ENCODE measurements at places on chromosomes 2 and 18.

- DNase-seq = no peak
Observed at GRCh38 chr2:56130463-56131070, 53.2 kb upstream of the CCDC85A start.

GRCh38 chr18:48824231-48824970 lies 126.4 kb downstream of the SMAD7 start:
- no peak for DNase-seq

DNA sequence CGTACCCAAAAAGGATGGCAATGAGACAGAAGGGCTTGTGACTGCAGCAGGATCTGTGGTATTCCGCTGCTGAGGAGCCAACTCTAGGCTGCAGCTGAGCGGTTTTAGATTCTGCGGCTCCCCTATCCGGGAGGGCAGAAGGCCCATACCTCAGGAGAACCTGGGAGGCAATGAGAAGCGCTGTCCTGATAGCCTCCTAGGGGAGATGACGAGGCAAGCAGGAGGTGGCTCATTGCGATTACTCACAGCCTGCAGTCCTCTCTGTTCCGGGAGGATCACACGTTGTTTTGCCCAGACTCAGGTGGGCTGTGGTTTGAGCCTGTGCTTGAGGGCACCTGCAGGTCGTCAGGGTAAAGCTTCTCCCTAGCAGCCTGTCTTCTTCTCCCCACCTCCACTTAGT lies 65.1 kb downstream of the COA5 start:
- no peak for DNase-seq

- DNase-seq = no peak
Observed at GRCh38 chr18:11392980-11393885, 216.2 kb upstream of the SLC35G4 start.

DNA sequence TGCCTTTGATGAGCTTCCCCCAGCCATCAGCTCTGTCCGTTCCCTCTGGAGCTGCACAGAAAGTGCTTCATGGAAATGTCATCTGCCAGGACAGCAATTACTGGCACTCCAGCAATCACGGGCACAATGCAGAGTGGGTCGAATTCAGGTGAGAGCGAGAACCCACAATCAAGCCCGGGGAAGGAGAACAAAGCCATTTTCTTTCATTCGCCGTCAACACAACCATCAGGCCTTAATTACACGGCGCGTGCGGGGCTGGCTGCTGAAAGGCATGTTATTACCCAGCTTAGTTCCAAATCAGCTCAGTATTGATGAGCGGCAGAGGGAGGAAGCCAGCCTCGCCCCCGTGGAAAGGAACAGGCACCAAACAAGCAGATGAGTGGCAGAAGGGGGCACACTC lies 143.9 kb downstream of the MYT1L start:
- DNase-seq = no peak

GRCh38 chr2:180656455-180656847 lies 324.0 kb upstream of the UBE2E3 start:
- DNase-seq = no peak

- DNase-seq = no peak
Observed at GRCh38 chr2:60888853-60889252, 7.5 kb downstream of the REL start.

DNA sequence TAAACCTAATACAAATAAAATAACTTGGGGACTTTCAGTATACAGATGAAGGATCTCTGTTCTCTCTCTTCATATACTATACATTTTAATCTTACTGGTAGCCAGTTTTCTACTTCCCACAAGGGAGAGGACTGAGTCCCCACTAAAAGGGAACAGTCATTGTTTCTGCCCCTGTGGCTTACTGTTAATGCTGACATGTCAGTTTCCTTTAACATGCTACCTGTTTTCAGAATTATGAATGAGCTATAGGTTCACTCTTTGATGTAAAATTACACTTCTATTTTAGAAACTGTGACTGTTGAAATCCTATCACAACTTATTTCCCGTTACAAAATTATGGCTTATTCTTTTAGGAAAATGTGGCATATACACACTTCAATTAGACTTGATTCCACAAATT lies 207.7 kb downstream of the CDH2 start:
- DNase-seq = no peak

GRCh38 chr2:173747035-173747434 lies 218.1 kb downstream of the SP3 start:
- DNase-seq = no peak

GRCh38 chr2:238083919-238084318 lies 16.2 kb upstream of the ESPNL start:
- no peak for DNase-seq

- DNase-seq = no peak
Observed at GRCh38 chr2:80016171-80016570, 288.4 kb downstream of the LRRTM1 start.

- DNase-seq = no peak
Observed at GRCh38 chr2:136351684-136352083, 233.7 kb upstream of the CXCR4 start.

GRCh38 chr2:38394903-38395341 lies 17.8 kb upstream of the ATL2 start:
- DNase-seq = no peak

- no peak for DNase-seq
Observed at GRCh38 chr2:17191223-17191622, 327.0 kb downstream of the RAD51AP2 start.

- DNase-seq = no peak
Observed at GRCh38 chr2:36069074-36069473, 286.5 kb upstream of the CRIM1 start.

GRCh38 chr18:36901277-36901701 lies 72.4 kb downstream of the KIAA1328 start:
- DNase-seq = no peak

DNA sequence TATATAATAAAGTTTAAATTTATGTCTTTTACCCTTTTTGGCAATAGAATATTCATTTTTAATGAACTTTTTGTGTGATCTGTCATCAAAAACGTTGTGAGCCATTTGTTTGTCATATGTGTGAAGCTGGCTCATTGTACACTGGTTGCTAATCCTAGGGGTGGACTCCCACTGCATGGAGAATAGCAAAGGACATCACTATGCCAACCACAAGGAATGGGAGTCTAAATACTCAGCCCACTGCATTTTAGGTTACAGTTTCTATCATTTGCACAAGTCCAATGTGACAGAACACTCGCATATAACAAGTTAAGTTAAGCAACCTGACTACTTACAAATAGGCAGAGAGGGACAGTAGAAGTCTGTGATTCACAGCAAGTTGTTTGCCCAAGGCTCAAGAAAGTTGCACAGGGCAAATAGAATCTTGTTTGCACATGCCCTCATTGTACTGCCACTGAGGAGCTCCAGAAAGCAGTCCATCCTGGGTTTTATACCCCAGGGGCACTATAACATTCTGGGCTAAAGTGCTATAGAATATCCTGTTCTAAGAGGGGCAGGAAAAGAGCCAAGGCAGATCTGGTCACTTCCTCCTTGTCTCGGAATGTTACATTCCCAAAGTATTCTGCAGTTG lies 545.9 kb upstream of the GCFC2 start:
- no peak for DNase-seq
